ENCODE measurements at places on chromosomes 6 and 20.

- no peak for DNase-seq
Observed at GRCh38 chr20:60117065-60117464, 158.8 kb downstream of the CDH26 start.

- no peak for DNase-seq
Observed at GRCh38 chr20:39473536-39473935, 511.4 kb downstream of the DHX35 start.

- DNase-seq, result no peak
Observed at GRCh38 chr6:148761527-148762011, 14.7 kb downstream of the UST start.

DNA sequence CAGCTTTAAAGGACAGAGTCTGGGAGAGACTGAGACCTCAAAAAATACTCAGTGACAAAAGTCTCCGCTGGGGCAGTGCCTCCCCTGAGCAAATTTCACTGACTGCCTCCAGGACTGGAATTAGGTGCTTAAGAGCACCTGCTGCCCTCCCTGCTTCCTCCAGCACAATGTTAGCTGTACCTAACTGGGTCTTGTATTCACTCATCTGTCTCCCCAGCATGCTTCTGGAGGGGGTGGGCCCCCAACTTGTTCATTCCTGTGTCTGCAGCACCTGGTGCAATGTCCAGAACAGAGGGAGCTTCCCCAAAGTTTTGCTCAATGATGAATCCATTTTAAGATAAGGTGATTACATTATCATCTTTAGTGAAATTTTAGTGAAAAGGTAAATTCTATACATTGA, 650.7 kb downstream of the KIF16B start:
- no peak for DNase-seq

GRCh38 chr6:52514514-52514913, 62.3 kb downstream of the TRAM2 start:
- DNase-seq, result no peak

DNA sequence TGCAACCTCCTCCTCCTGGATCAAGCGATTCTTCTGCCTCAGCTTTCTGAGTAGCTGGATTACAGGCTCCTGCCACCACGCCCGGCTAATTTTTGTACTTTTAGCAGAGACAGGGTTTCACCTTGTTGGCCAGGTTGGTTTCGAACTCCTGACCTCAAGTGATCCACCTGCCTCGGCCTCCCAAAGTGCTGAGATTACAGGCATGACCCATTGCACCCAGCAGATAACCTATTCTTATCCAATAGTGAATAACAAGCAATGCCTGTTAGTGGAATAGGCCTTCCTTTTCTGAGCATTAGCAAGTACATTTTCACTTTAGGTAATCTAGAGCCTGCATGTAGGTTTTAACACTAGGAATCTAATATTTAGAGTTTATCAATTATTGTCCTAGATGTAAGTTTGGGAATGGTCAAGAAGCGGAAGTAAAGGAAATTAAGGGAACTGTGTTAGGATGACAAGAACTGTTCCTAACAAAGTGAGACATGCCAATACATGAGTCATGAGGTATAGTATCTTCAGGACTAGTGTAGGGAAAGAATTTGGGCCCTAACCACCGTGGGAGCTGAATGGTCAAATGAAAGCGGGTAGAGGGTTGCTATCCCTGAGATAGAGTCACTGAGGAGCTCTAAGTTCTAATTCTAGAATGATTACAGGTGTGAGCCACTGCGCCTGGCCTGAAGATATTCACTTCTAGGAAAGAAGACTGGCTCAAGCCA, 15.0 kb downstream of the BLTP3A start:
- DNase-seq, result no peak
